ENCODE measurements at places on chromosomes 3 and 15. TPM values are rescaled to one million over a fixed set of nuclear protein-coding genes. Genes with fewer than 3 reads are reported as not detected.
A peak's percentile ranks its signal among the peaks of the same experiment; 100 is the strongest.

HEMK1 gene
- total RNA-seq = 15.8 TPM

LRRC15 gene
- 16.4 TPM for total RNA-seq

SLC2A2 gene
- total RNA-seq = not detected

C2CD4A gene
- total RNA-seq = not detected

FAM131A gene
- 24.5 TPM for total RNA-seq

- peak; percentile 92 for DNase-seq
- peak overlapping the region; percentile 31 for H3K4me3 ChIP-seq
- no peaks in the 10 kb centered on the region for H3K27me3 ChIP-seq
- no peaks in the 10 kb centered on the region for H3K36me3 ChIP-seq
- H3K27ac ChIP-seq = peak overlapping the region; percentile 65
Measured at GRCh38 chr3:152121270-152121636, 147.5 kb upstream of the MBNL1 start.

GRCh38 chr15:60635507-60636352 is 156.8 kb upstream of the ICE2 start:
- H3K4me3 ChIP-seq = no peak overlapping the region
- no peak for DNase-seq
- H3K27ac ChIP-seq = no peak overlapping the region

DNA sequence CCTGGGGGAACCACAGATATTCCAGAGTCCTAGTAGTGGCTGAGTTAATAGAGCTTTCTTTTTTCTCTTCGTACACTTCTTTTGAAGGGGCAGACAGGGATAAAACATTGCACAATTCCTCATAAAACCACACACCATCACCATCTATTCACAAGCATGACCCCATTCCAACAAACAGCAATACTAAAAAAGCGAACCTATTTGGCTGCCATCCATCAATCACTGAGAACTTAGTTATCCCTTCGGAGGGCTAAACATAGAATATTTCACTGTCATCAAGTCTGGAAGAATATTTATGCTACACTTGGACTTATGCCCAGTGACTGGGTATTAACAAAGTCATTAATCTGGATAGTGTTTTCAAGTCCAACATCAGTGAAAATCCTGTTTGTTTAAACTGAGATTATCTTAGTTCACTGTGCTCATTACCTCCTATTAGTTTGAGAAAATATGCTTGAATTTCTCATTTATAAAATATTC is 80.3 kb upstream of the PRTG start:
- no peaks in the 10 kb centered on the region for H3K27me3 ChIP-seq
- H3K4me1 ChIP-seq = peaks cover 12% of the 10 kb centered on the region
- H3K4me3 ChIP-seq = no peak overlapping the region
- peaks cover under 1% of the 10 kb centered on the region for H3K36me3 ChIP-seq

DNA sequence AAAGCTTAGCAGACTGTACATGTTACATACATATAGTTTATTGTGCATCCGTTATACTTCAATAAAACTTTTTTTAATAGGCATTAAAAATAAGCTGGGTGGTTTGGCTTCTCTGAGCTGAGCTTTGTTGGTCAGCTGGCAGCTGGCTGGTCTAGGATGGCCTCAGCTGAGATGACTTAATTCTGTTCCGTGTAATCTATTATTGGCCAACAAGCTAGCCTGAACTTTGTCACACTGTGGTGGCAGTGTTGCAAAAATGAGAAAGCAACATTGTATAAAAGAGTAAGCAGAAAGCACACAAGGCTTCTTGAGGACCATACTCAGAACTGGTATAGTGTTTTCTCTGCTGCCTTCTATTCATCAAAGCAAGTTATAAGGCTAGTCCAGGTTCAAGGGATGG is 45.2 kb downstream of the CGGBP1 start:
- no peak overlapping the region for H3K4me3 ChIP-seq
- H3K27me3 ChIP-seq = no peaks in the 10 kb centered on the region
- DNase-seq = peak; percentile 13
- H3K4me1 ChIP-seq = no peaks in the 10 kb centered on the region

- no peaks in the 10 kb centered on the region for H3K27me3 ChIP-seq
- H3K4me1 ChIP-seq = no peaks in the 10 kb centered on the region
Measured at GRCh38 chr3:196202516-196202970, 8.7 kb downstream of the ZDHHC19 start.

DNA sequence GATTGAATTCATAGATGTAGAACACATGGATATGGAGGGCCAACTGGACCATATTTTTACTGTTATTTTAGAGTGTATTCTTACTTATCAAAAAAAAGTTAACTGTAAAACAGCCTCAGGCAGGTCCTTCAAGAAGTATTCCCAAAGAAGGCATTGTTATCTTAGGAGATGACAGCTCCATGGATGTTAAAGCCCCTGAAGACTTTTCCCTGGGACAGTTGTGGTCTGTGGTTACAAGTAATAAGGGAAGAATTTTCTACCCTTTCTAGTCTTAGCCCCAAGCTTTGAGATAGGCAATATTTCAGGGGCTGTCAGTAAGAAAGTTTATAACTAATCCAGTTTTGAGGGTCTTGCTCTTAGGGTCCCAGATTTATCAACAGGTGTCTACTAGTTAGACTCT is 62.5 kb downstream of the LRRC49 start:
- DNase-seq = peak; percentile 44
- no peak overlapping the region for H3K4me3 ChIP-seq
- H3K27ac ChIP-seq = no peak overlapping the region
- H3K27me3 ChIP-seq = no peaks in the 10 kb centered on the region
- H3K4me1 ChIP-seq = peaks cover 19% of the 10 kb centered on the region
- no peaks in the 10 kb centered on the region for H3K36me3 ChIP-seq

- peaks cover 6% of the 10 kb centered on the region for H3K4me1 ChIP-seq
- no peak overlapping the region for H3K4me3 ChIP-seq
- peak; percentile 7 for DNase-seq
Measured at GRCh38 chr3:94185753-94186152, 122.9 kb downstream of the NSUN3 start.

DNA sequence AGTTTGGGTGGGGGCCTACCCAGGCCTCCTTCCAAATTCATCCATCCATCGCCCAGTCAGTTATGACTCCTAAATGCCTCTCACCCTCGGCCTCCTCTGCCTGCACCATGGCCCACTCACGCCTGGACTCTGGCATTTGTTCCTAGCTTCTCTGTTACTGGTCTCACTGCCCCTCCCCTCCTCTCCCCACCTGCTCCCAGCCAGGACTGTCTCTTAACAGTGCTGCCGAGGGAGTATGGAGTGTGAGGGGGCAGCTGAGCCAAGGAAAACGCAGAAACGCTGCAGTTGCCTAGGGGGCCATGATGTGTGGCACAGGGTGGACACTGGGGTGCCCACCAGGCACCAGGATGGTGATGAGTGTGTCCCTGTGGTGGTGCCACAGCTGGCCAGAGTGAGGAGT is 3.1 kb downstream of the RCCD1 start:
- peaks cover 12% of the 10 kb centered on the region for H3K4me1 ChIP-seq
- no peak overlapping the region for H3K27ac ChIP-seq
- peak overlapping the region; percentile 71 for H3K4me3 ChIP-seq
- no peaks in the 10 kb centered on the region for H3K27me3 ChIP-seq

DNA sequence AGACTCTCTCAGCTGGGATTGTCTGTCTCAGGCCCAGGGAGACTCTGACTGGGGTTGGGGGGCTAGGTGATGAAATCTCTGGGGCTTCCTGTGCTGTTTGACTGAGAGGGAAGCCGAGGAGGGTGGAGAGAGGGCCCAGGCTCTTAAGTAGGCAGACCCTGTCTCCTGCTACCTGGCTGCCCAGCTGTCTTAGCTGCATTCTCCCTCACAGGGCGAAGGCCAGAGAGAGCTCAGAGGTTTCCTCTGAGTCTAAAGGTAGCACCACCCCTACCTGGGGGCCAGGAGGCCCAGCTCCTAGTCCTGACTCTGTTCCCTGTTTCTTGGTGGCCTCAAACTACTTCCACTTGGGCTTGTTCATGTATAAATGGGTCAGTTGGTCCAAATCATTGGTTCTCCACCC is 24.4 kb downstream of the SMAD6 start:
- no peak overlapping the region for H3K27ac ChIP-seq
- H3K4me1 ChIP-seq = peaks cover 38% of the 10 kb centered on the region
- no peaks in the 10 kb centered on the region for H3K36me3 ChIP-seq
- no peak overlapping the region for H3K4me3 ChIP-seq
- H3K27me3 ChIP-seq = no peaks in the 10 kb centered on the region

DNA sequence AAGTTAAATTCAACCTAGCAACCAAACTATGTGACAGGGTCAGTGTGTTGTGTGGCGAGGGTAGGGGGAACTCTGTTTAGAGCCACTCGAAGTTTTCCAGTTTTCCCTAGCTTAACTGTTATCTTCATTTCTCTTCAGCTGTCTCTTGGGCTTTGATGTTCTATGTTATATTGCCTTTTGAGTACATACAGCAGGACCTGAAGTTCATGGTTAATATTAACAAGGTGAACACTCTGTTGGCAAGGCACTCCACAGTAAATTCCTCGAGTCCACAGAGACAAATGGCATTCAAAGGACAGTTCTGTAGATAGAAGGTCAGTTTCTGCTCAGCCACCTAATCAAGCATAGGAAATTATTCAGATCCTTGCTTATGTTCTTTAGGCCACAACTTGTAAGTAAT is 147.9 kb upstream of the DPH6 start:
- H3K27ac ChIP-seq = no peak overlapping the region
- DNase-seq = no peak
- H3K4me3 ChIP-seq = no peak overlapping the region
- H3K36me3 ChIP-seq = no peaks in the 10 kb centered on the region
- H3K27me3 ChIP-seq = no peaks in the 10 kb centered on the region

GRCh38 chr15:40737048-40737447 is 18.0 kb downstream of the RMDN3 start:
- DNase-seq = no peak
- H3K27ac ChIP-seq = no peak overlapping the region
- no peak overlapping the region for H3K4me3 ChIP-seq
- no peaks in the 10 kb centered on the region for H3K4me1 ChIP-seq
- peaks cover 35% of the 10 kb centered on the region for H3K36me3 ChIP-seq
- no peaks in the 10 kb centered on the region for H3K27me3 ChIP-seq

- no peak overlapping the region for H3K4me3 ChIP-seq
- DNase-seq = no peak
- H3K27me3 ChIP-seq = no peaks in the 10 kb centered on the region
Measured at GRCh38 chr15:94587113-94587512, 355.8 kb downstream of the MCTP2 start.

- peak overlapping the region; percentile 43 for H3K27ac ChIP-seq
- DNase-seq = peak; percentile 33
- H3K36me3 ChIP-seq = no peaks in the 10 kb centered on the region
- H3K4me1 ChIP-seq = peaks cover 14% of the 10 kb centered on the region
- H3K27me3 ChIP-seq = no peaks in the 10 kb centered on the region
- no peak overlapping the region for H3K4me3 ChIP-seq
Measured at GRCh38 chr15:41160639-41161315, 44.7 kb upstream of the INO80 start.

DNA sequence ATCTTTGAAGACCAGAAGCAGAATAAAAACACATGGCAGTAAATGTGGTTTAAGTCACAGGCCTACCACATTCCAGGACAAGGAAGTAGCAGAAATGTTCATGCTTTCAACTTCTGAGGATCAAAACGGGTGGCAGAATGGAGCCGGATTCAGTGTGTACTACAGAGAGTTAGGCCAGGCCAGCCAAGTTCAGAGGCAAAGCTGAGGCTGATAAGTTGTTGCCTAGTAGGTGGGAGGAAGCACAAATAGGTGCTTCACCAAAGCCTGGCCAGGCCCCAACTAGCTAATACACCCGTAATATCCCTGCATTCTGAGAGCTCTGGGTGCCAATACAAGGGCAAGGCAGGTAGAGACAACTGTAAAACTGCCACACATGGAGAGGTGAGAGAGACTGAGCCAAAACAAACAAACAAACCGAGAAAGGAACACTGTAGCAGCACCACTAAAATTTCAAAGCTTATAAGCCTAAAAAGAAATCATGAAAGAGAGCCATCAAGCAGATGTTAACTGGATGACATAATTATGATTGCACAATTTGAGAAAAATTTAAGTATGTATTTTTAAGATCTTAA is 156.4 kb upstream of the CBLB start:
- H3K27me3 ChIP-seq = no peaks in the 10 kb centered on the region
- no peak overlapping the region for H3K4me3 ChIP-seq
- no peaks in the 10 kb centered on the region for H3K36me3 ChIP-seq
- H3K4me1 ChIP-seq = peaks cover 16% of the 10 kb centered on the region

DNA sequence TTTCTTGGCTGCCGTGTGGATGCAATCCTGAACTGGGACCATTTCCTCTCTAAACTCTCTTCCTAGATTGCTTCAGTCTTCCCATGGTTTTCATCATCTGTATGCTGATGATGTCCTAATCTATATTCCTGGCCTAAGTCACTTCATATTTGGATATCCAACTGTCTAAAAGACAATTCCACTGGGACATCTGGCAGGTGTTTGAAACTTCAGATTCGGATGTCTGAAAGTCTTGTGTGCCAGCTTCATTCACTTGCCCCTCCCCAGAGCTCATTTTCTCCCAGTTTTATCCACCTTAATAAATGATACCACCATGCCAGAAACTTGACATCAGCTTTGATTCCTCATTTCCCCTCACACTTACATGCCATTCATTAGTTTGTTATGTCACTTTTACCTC is 134.9 kb upstream of the PTX3 start:
- no peaks in the 10 kb centered on the region for H3K27me3 ChIP-seq
- H3K4me3 ChIP-seq = no peak overlapping the region
- H3K27ac ChIP-seq = no peak overlapping the region
- H3K4me1 ChIP-seq = peaks cover 10% of the 10 kb centered on the region
- H3K36me3 ChIP-seq = no peaks in the 10 kb centered on the region

DNA sequence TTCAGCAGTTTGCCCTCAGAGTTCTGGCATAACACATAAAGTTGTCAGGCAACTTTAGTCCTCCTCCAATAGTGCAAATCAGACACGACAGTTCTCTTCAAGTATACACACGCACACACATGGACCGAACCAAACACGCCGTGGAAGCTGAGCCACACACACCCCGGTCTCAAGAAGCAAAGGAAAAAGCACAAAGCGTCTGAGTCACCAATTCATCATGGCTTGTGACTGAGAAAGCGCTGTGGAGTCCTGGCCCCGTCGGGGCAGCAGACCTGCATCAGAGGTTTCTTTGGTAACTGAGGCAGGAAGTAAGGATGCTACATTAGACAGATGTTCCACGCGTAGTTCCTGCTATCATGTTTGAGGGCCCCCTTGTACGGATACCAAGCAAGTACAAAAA is 85.7 kb downstream of the VGLL4 start:
- peaks cover 21% of the 10 kb centered on the region for H3K4me1 ChIP-seq
- peaks cover 10% of the 10 kb centered on the region for H3K36me3 ChIP-seq
- H3K4me3 ChIP-seq = no peak overlapping the region
- peak overlapping the region; percentile 85 for H3K27ac ChIP-seq
- peak; percentile 95 for DNase-seq

DNA sequence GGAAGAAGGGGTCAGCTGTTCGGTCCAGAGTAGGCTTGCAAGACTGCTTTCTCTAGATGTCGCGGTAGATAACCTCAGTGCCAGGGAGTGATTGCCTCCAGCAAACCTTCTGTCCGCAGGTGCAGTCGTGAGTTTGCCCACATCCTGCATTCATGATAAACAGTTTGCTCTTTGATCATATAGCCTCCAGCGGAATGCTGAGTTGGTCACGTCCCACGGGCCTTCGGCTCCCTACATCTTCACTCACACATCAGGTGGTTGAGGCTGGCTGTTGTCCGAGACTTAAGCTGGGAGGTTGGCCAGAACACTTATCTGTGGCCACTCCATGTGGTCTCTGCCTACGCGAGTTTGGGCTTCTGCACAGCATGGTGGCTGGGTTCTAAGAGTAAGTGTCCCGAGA is 62.1 kb upstream of the NR2C2 start:
- H3K4me3 ChIP-seq = no peak overlapping the region
- DNase-seq = no peak
- no peaks in the 10 kb centered on the region for H3K4me1 ChIP-seq
- no peaks in the 10 kb centered on the region for H3K36me3 ChIP-seq
- no peak overlapping the region for H3K27ac ChIP-seq
